ENCODE measurements at places on chromosomes 1 and 21.

GRCh38 chr1:29470087-29470787 lies 233.9 kb downstream of the PTPRU start:
- no peak for DNase-seq

- DNase-seq = no peak
Measured at GRCh38 chr1:149927056-149927562, 494 bp downstream of the SF3B4 start.

DNA sequence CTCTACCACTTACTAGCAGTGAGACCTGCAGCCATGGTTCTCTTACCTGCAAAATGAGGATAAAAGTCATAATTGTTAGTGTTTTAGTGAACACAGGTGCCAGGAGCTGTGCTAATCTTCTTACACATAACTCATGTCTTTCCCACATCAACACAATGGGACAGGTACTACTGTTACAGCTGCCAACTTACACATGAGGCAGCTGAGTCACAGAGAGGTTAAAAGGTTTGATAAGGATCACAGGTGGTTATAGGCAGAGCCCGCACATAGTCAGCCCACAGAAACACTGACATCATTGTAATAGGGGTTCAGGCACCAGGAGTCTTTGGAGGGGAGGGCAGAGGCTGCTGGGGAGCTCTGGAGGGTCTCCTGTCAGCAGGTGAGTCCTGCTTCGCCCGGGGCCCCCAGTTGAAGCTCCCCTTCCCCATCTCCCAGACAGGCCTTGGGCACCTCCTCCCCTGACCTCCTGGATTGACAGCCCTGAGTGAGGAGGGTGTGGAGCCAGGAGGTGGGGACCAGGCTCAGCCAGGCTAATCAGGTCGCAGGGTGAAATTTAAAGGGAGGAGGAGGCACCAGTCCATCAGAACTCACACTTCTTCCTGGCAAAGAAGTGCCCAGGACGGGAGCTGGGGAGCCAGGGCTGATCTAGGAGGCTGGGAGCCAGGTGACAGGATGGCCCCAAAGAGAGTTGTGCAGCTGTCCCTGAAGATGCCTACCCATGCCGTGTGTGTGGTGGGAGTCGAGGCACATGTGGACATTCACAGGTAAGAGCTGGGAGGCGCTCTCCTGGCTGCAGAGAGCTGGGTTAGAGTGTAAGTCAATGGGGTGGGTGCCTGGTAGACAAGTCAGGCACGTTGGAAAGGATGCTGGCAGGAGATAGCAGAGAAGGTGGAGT lies at the start of gene PADI1:
PADI1 (plus strand) TSS at position 583 of the 895 bp plus-strand sequence; CDS start at position 673, 90 bp downstream.
- no peak for DNase-seq

DNA sequence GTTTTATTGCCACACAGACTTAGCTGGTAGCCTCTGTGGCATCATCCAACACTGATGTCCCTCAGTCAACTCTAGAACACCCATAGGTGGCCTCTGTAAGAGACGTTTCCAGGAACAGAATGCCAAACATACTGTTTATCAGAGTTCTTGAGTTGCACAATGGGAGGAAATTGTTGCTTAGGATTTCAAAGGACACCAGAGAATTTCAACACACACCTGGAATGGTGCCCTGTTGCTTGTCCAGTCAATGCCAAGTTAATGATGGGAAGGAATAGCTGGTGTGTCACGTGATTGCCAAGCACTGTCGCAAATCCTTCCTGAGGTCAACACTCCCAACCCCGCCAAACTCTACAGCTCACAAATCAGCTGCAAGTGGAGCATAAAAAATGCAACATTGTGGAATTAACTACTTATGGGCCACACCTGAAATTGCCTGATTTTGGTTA lies 28.6 kb upstream of the DUSP23 start:
- DNase-seq = no peak

- no peak for DNase-seq
Measured at GRCh38 chr1:111270771-111271463, 19.7 kb upstream of the CHIA start.

GRCh38 chr1:78184460-78185072 lies 138.8 kb downstream of the GIPC2 start:
- DNase-seq = no peak

DNA sequence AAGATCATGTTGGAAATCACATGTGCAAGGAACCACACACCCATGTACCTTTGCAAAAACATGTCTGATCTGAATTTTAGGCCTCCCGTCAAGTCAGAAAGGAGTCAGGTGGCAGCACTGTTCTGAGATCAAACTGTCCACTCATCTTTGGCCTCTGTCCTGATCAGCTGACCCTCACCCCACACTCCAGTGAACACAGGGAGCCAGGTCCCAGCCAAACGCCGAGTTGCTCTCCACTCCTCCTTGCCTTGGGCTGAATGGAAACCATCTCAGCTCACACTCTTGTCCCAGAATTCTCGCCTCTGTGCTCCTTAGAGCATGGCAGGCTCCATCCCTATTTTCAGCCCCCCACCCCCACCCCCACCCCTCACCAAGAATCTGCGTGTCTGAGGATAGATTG lies 4.6 kb upstream of the RNF186 start:
- DNase-seq = no peak

- DNase-seq = no peak
Measured at GRCh38 chr1:157115851-157116736, 16.5 kb upstream of the ETV3L start.

DNA sequence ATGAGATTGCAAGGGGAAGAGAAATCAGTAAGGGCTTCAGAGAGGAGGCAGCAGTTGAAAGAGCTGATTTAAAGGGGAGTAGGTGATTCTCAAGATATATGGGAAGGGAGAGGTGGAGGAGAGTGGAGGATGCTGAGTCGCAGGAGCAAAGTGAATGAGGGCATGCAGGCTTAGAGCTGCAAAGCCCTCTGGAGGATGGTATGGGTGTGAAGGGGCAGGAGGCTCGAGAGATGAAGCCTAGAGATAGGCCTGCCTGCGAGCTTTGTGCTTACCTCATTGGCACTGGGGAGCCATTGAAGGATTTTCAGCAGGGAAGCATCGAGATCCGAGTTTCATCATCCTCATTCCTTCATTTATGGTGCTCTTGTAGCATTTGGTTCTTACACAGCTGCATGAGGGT lies 15.8 kb upstream of the SH2D2A start:
- DNase-seq = no peak

DNA sequence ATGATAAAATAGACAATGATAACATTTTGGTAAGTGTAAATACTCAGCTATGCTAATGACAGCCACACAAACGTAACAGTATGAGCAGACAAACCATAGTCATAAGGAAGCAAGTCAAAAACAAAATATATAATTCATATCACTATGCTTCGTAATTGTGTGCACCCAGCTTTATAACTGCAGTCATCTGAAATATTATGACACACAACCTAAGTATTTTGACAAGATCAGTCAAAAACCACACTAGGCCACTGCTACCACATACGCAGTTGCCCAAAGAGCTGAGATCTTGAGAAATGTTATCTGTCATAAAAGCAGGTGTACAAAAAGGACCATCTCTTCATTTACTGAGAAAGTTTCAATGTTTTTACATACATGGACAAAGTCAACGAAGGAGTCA lies 26.0 kb downstream of the RNASEL start:
- no peak for DNase-seq

- no peak for DNase-seq
Measured at GRCh38 chr1:36137776-36138175, 11.5 kb downstream of the TRAPPC3 start.

DNA sequence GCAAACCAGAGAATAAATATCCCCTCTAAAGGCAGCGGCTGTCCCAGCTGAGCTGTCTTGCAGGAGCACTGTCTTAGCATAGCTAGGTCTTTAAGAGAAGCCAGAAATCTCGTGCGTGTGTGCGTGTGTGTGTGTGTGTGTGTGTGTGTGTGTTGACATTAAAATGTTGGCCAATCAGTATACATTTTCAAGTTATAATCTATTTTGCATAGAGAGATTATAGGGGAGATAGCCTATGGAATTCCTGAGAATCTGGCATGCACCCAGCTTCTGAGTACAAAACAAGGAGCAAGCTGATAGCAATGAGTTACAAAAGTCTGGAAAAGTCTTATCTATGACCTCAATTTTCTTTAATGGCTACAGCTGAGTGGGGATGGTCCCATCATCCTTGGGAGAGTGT lies 17.7 kb downstream of the METTL13 start:
- no peak for DNase-seq

DNA sequence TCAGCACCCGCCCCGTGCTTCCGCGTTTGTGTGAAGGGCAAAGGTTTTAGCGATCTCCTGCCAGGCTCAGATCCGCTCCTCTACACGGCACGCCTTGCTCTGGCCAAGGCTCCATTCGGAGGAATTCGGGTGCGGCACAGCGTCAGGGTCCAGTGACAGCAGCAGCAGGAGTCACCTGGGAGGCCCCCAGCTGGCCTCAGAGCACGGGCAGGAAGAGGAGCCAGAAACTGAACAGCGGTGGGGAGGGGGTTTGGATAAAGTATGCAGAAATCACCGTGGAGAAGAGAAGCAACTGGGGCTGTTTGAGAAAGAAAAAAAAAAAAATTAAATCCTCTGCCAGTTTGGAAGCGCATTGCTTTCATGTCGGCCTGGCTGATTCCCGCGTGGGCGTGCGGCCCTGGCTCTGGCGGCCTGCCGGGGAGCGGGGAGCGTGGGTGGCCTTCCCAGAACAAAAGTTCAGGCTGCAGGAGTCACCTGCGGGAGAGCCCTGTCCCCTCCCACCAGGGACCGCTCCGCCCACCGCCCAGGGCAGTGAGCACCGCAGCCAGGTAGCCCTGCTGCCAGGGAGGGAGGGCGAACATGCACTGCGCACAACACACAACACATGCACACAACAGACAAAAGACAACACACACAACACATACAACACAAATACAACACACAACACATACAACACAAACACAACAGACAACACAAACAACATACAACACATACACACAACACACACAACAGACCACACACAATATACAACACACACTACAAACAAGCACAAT lies 107.6 kb downstream of the ETS2 start:
- DNase-seq = no peak

DNA sequence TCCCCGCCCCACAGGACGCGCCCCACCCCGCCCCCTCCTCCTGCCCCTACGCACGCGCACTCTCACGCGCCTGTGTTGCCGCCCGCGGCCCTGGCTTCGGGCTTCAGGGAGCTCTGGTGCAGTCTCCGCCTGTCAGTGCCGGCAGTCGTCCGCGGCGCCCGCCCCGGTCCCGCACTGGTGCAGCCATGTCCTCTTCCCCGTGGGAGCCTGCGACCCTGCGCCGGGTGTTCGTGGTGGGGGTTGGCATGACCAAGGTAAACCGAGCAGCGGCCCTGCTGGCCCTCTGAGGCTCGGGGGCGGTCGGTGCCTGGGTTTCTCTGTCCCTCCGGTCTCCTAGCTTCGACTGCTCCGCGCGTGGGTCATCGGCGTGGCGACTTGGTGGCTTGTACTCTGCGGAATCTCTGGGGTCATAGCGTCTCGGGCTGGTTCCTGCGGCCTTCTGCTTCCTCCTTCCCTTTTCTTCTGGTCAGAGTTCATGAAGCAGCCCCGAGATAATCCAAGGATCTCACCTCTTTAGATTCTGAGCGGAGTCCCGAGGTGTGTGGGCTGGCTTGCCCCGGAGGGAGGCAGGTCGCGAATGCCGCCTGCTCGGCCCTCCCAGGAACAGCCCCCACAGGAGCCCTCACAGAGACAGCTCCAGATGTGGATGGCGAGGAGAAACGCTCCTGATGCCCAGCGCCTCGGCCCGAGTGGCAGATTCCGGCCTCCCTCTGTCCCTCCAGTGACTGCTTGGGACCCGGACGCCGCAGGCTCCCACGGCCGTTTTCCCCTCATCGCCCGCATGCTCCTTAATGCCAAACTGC lies at the start of gene SCP2:
SCP2 (plus strand) TSS at position 65 of the 803 bp plus-strand sequence; CDS start at position 186, 121 bp downstream.
- DNase-seq = peak; percentile 60

DNA sequence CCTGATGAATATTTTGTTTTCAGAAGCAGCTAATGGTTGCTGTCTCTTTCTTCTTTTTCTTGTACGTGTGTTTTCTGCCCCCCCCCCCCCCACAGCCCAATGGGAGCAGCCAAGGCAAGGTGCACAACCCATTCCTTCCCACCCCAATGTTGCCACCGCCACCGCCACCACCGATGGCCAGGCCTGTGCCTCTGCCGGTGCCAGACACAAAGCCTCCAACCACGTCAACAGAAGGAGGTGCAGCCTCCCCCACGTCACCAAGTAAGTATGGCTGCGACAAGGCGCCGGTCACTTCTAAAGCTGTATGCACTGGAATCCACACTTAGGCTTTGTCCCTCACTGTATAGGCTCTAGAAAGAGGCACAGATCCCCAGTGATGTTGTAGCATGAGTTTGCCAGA lies 318.5 kb downstream of the TM2D1 start:
- no peak for DNase-seq

Data from stimulated activated CD8-positive, alpha-beta memory T cell treated with anti-CD3 and anti-CD28 coated beads, Interleukin-15, amount 100 ng/mL, for 1 hour (primary cell).